ENCODE measurements at places on chromosomes 2 and 18.

DNA sequence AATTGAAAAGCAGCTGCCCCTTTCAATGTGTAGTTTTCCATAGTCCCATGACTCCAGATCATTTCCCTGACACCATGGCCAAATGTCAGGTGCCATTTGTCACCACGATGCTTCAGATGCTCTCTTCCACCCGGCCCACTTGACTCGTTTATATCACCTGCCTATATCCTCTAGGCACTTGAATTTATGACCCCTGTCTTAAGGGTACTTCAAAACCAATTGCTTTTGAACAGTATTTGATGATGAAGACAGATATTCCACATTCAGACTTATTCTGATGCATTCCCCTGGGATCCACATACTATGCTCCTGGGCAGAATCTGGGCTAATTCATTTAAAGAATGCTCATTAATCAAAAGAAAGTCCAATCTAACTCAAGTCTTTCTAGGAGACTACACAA, 16.9 kb upstream of the RHBDD1 start:
- no peak for DNase-seq

GRCh38 chr2:237358721-237359517, 55.0 kb downstream of the COL6A3 start:
- DNase-seq: no peak

DNA sequence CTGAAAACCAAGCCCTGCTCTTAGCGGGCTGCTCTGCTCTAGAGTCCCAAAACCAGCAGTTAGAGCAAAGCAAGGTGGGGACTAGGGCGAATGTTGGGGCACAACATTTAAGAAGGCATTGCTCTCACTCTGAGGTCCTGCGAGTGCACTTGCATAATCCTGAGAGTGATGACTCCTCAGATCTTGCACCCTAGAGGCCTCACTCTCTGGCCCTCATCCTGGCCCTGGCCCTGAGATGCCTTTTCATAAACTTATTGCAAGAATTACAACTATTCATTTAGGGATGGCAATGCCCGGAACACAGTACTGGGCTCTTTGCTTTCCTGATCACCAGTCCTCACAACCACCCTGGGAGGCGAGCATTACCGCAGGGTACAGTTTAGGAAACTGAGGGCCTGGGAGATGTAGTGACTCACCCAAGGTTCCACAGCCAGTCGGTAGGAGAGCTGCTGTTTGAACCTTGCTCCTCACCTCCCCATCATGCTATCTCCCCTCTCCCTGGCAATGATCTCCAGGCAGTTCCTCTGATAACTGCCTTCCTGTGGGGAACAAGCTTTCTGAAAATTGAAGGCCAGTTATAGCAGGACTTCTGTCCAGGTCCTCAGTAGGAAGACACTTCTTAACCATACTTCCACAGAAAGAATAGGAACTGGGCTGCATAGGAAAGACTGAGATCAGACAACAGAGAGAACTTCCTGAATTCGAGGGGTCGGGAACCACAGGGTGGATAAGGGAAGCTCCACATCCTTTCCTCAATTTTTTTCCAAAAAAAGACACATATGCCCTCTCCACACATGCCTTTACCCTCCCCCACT, 91.3 kb downstream of the TNS1 start:
- no peak for DNase-seq

- no peak for DNase-seq
Measured at GRCh38 chr2:36701391-36701795, 4.9 kb downstream of the VIT start.

GRCh38 chr18:477565-477964, 22.9 kb downstream of the COLEC12 start:
- DNase-seq: no peak

DNA sequence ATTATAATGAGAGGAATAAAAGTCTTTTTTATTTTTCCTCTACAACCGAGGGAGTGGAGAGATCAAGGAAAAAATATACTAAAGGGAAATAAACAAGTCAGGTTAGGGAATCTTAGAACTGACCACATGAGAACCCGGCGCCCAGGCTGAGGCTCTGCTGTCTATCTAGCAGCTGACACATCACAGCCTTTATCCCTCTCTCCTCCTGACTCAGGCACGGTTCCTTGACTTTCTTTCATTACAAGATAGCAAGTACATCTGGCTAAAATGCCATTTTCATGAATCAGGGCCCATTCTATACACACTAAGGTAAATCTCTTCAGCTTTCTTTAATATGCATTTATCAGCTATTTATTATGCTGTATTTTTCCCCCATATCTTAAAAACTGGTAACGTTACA, 296.0 kb downstream of the TMX3 start:
- no peak for DNase-seq

GRCh38 chr2:62587592-62587991, 81.6 kb upstream of the TMEM17 start:
- no peak for DNase-seq

GRCh38 chr2:64460330-64460729, 6.4 kb downstream of the LGALSL start:
- DNase-seq: no peak

DNA sequence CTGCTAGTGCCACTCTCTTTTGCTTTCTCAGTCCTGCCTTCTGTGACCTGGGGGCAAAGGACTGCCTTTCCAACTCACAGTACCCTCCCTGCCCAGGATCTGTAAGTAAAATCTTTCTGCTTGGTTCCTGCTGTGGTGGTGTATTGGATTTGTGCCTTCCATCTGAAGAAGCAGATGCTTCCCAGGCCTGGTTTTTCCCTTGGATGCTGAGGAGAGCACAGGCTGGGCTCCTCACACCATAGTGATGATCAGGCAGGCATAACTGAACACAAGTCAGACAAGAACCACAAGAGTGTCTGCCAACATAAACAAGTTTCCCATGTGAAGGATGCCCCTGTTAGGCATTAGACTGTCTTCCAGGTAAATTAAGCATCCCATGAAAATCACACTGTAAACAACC, 121.3 kb upstream of the NRXN1 start:
- no peak for DNase-seq

DNA sequence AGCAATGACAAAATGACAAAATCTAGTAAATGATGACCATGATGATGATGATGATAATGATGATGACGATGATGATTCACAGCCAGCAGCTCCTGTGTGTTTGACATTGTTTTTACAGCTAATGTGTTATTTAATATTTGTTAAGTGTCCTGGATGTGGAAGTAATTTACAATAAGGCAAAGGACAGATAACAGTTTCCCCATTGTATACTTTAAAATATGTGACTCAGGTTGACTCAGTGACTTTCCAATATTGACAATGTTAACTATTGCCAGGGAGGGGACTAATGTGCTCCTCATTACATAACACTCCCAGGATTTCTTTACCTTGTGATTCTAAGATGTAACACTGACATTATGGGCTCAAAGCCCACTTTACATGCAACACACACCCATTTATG, 602.2 kb downstream of the FBXO15 start:
- no peak for DNase-seq

- no peak for DNase-seq
Measured at GRCh38 chr2:19667536-19667949, 234.2 kb downstream of the TTC32 start.

DNA sequence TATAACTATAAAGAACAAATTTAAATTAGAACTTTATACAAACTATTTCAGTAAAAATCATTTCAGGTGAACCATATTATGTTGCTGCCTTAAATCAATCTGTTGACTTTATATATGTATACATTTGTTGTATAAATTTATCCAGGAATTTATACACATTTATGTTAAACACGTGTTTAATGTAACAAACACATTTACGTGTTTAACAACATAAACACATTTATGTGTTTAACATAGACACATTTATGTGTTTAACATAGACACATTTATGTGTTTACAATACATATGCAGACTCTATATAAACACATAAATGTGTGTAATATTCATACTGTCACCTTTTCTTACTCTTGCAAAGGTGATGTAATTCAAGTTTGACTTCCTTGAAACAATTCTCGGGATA, 75.4 kb upstream of the TWSG1 start:
- DNase-seq: no peak

GRCh38 chr2:225820826-225821225, 421.3 kb downstream of the NYAP2 start:
- DNase-seq: no peak

DNA sequence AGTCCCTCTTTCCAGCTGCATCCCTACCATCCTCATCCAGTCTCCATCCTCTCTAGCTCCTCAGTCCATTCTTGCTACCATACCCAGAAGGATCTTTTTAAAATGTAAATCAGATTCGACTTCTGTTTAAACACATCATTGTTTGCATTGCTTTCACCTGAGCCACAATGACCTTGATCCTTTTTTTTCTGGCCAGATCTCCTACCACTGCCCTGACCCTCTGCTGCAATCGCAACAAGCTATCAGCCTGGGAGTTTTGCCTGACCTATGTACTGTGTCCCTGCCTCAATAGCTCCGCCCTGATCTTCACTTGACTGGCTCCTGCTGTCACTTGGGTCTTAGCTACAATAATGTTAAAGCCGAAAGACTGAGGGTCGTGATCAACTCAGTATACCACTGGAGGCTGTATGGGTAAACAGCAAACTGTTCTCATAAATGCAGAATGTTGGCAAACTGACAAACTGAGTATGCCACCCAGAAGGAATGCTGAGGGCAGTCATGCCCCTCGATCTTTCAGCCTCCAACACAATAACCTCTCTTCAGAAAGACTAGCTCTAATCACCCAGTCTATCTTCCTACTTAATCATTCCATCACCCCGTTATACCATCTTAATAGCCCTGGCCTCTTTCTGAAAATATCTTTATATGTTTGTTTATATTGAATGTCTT, 2.6 kb upstream of the RBM43 start:
- no peak for DNase-seq

DNA sequence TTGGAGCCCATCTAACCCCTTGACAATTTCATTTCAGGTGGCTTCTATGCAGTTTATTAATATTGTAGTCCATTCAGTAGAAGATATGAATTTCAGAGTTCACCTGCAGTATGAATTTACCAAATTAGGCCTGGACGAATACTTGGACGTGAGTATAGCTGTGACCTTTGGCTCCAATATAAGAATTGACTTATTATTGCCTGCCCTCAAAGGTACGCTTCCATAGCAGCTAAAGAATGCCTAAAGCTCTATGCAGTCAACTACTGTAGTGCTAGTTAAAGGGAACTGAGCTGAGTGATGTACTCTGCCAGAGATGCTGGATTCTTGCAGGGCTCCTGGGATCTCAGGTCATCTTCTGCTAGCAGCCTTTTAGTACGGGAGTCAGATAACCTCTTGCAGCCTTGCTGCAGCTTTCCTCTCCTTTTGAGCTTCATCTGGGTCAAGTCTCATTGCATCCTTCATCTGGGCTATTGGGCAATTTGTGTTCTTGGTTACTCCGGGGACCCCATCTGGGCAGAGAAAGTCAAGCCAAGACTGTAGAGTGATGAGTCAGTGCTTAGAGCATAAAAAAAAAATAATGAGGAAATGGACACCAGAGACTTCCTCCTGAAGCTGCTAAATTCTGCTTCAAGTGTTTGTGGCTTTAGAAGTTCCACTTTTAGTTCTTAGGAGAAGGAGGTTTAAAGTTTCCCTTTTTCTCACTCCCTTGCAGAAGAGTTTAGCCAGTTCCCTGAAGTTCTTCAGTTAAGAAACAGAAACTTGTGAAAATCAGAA, 105.6 kb downstream of the PRPF40A start:
- DNase-seq: no peak

GRCh38 chr18:55781481-55781957, 193.5 kb upstream of the TCF4 start:
- DNase-seq: no peak

GRCh38 chr2:43111788-43112554, 114.4 kb downstream of the ZFP36L2 start:
- no peak for DNase-seq

DNA sequence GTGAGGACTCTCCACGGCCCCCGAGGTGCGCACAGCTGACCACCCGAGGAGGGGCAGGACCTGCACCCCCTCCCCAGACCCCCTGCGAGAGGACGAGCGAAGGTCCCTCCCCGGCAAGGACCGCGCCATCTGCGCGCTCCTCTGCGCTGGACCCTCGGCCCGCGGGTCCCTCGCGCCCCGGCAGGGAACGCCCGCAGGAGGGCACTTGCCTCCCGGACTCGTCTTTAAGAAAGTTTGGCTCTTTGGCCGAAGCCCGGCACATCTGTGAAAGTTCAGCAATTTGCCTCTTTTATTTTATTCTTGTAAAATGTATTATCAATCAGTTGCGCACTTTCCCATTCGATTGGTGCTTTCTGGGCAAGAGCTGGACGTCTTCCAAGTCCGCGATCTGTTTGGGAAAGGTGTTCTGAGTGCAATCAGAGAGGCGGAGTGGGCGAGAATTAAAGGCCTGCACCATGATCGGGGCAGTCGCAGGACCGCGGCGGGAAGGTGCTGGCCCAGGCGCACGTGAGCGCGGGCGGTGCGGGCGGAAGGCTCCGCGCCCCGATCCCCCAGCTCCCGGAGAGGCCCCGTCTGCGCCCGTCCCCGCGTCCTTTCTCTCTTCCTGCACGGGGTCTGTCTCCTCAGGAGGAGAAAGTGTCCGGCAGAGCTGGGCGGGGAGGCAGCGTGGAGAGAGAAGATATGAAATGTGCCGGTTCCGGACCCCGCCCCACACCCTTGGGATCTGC, 1.6 kb upstream of the ALKAL2 start:
- no peak for DNase-seq

- DNase-seq: no peak
Measured at GRCh38 chr18:74420926-74421325, 36.2 kb downstream of the DIPK1C start.

DNA sequence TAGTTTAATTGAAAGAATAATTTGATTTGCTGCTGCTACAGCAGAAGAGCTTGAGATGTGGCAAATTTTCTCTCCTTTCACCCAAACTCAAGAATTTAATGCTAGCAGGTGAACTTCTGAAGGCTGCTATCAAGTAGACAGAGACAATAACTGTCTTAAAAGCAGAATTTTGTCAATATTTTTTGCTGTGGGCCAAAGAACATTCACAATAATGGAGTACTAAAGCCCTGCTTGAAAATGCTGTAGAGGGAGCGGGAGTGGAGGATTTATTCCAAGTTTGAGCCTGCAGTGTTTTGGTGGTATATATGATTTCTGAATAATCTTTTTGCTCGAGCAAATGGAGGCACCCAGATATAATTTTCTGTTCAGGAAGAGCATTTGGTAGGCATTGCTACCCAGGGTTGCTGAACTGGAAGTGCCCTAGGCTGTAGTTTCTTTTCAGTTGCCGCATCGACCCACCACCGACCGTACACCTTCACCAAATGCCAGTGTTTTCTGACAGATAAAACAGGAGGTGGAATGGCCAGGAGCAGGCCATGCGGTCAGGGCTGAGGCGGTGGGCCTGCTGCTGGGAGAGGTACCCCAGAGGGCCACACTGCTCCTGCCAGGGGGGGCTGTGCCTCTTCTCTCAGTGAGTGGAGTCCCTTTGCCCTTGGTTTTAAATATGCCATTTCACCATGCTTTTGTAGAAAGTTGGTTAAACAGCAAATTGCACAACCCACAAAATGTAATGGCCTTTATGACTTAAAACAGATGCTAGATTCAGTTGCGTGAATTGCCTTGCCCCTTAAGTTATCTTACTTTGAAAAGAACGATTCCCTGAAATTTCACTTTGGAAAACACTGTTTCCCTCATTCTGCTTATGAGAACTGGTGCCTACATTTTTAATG, 36.4 kb downstream of the TSHZ1 start:
- no peak for DNase-seq

GRCh38 chr2:216554286-216554685, 55.6 kb downstream of the RPL37A start:
- DNase-seq: no peak

GRCh38 chr2:42754776-42755140, 9.2 kb downstream of the OXER1 start:
- DNase-seq: no peak

- no peak for DNase-seq
Measured at GRCh38 chr2:15145046-15145817, 415.9 kb downstream of the NBAS start.

- DNase-seq: no peak
Measured at GRCh38 chr18:65631766-65632165, 119.0 kb upstream of the CDH7 start.

- no peak for DNase-seq
Measured at GRCh38 chr2:80473069-80473468, 168.5 kb upstream of the LRRTM1 start.
